ENCODE measurements at places on chromosomes 3 and 15.
A peak's percentile ranks its signal among the peaks of the same experiment; 100 is the strongest.

GRCh38 chr3:195059006-195059350 is 212.0 kb downstream of the XXYLT1 start:
- no peak for DNase-seq

GRCh38 chr3:4139462-4140140 is 163.6 kb upstream of the SETMAR start:
- DNase-seq = no peak

DNA sequence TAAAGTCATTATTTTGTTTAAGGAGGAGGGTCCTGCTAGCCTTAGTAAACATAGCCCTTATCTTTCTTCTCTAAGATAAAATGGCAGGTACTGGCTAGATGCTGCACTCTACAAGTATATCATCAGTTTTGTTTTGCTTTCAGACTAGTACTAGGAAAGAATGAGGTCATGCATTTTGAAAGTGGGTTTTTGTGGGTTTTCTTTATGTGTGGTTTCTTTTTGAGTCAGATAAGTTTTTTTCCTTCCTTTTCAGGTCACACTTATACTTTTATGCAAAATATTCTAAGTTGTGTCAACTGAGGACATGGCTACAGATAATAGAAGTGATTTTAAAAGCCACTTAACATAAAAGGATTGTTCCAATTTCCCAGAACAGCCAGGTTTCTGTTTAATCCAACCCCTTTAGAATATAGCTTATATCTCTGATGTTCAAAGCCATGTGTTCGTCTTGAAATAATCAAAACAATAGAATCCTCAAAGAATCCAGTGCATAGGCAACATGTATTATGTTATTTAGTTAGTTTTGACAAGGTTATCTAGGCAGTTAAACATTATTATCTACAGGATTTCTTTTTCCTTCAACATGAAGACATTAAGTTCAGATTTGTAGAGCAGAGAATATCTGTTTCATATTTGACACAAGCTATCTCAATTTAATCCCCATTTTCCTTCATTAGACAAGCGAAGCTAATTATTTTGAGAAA is 406.2 kb downstream of the RBMS3 start:
- no peak for DNase-seq

DNA sequence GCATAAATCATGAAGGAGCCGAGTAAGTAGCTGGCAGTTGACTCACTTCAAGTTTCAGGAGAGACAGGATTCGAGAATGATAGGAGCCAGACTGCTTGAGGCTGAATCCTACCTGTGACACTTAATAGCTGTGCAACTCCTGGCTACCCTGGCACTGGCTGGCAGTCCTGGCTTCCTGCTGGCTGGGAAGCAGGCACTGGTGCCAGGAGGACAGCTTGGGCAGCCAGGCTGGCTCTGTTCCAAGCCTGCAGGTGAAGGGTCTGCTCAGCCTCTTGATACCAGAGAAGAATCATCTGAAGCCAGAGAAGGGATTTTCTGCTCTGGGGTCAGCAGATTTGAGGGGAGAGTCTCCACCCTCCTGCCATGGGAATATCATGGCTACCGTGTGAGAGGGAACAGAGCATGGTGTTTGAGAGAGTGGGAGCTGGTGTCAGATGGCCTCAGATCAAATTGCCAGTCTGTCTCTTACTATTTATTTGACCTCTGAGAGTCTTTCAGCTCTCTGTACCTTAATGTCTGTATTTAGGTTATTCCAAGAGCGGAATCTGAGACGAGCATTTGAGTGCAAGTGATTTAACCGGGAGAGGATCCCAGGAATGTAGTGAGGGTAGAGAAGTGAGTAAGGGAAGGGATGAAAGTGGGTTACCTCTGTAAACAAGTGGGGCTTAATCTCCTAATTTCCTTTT is 4.4 kb upstream of the XIRP1 start:
- peak; percentile 53 for DNase-seq

GRCh38 chr3:43817825-43818224 is 127.1 kb downstream of the ABHD5 start:
- no peak for DNase-seq

- DNase-seq = no peak
Observed at GRCh38 chr3:195153653-195154052, 117.3 kb downstream of the XXYLT1 start.

GRCh38 chr3:171307046-171307585 is 153.1 kb downstream of the TNIK start:
- DNase-seq = no peak

GRCh38 chr15:64687172-64687571 is 88.2 kb downstream of the RBPMS2 start:
- DNase-seq = no peak

DNA sequence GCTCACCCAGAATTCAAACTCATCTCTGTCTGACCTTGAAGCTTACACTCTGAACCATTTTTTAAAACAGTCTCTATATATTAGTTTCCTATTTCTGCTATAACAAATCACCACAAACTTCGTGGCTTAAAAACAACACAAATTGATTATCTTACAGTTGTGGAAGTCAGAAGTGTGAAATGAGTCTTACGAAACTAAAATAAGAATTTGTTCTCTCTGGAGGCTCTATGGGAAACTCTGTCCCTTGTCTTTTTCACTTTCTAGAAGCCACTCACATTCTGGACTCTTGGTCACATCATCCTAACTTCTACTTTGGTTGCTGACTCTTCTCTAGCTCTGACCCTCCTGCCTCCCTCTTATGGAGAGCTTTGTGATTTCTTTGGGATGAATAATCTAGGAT is 429.3 kb upstream of the THBS1 start:
- no peak for DNase-seq

GRCh38 chr3:121817753-121818152 is 17.1 kb downstream of the IQCB1 start:
- no peak for DNase-seq

DNA sequence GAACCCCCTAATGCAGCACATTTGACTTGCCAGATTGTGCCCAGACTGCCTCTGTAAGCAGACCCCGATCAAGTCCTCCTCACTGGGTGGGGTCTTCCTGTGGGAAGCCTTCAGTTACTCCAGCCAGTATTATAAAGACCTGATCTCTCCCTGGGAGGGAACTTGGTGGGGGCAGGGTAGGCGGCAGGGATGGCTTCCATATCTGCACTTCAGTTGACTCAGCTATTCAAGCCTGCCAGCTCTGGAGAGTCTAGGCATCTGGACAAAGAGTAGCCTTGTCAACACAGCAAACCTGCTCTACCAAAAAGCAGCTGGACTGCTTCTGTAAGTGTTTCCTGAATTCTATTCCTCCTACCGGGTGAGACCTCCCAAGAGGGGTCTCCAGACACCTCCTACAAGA is 21.0 kb upstream of the SLC25A38 start:
- no peak for DNase-seq

DNA sequence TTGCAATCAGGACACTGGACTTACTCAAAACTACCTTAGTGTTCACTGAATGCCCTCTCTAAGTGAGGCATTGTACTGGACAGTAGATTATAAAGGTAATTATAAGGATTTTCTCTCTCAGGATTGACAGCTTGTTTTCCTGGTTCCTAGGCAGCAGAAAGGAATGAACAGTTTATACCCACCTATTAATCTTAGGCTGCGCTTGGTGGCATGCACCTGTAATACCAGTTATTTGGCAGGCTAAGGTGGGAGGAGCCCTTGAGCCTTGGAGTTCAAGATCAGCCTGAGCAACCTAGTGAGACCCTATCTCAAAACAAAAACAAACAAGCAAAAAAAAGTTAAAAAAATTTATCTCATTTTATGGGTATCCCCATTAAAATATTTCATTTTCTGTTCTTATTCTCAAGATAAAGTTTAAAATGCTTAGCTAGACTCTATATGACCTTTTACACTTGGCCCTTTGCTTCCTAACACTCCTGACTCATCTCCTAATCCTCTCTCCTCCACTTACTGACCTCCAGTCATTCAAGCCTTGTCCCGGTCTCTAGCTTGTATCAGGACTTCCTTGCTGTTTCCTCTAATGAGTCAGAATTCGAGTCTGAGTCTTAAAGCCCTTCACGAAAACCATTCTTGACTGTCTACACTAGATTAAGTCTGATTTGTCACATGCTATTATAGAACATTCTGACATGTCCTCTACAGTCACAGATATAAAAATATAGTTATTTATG is 348.6 kb downstream of the NLGN1 start:
- DNase-seq = no peak

DNA sequence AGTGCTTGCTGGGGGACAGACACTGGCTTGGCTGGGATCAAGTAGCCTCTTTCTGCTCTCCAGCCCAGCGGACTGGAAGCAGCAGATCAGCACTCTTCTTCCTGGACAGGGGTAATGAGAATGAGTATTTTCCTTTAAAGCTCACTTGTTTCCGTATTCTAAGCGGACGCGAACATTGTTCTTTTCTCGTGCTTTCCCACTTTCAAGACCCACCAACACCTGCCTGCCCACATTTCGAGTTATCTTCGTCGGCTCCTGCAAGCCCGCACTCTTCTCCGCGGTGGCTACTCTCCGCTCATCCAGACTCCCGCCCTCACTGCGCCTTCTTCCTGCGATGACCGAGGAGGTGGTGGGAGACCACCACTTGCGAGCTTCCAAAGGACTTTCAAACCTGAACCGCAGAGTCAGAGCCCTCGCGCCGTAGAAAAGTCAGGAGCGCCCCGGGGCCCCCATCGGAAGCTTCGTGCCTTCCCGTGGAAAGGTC is 1.6 kb upstream of the PPM1L start:
- peak; percentile 77 for DNase-seq

GRCh38 chr3:76694063-76694462 is 345.8 kb upstream of the ROBO2 start:
- peak; percentile 24 for DNase-seq

DNA sequence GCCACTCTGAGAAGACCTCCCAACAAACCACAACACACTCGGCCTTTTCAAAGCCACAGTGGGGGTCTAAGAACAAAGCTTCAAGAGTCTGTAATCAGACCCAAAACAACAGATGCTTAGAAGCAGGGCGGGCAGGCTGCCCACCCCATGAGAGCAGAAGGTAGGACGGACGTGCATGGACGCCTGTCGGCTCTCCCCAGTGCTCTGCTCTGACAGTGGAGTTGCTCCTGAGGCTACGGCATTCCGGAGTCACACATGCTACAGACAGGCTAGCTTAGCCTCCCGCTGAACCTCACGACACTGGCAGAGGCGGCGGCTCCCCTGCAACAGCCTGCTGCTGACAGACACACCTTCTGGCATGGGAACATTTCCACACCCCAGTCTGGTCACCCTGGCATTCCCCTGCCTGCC is 33.5 kb downstream of the SLCO2A1 start:
- DNase-seq = no peak

DNA sequence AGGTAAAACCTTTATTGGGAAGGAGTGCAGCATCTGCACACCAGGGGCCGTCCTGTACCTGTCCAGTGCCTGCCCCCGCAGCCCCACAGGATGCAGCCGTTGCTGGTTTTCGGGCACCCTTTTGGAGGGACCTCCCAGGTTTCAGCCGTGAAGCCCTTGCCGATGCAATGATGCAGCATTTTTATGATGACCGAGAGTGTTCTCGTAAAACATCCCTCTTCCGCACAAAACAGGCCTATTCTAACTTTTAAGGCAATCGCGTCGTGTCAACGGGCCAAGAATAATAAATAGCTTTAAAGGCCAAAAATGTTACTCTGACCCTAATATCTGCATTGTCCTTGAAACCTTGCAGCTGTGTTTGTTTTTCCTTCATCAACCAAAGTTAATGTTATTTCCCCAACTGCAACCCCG is 126.1 kb downstream of the LRRK1 start:
- peak; percentile 87 for DNase-seq

GRCh38 chr15:78194568-78194925 is 39.8 kb downstream of the ACSBG1 start:
- no peak for DNase-seq

- peak; percentile 35 for DNase-seq
Observed at GRCh38 chr3:154786724-154787123, 293.4 kb upstream of the MME start.

- no peak for DNase-seq
Observed at GRCh38 chr15:66894986-66895780, 170.2 kb upstream of the SMAD3 start.

DNA sequence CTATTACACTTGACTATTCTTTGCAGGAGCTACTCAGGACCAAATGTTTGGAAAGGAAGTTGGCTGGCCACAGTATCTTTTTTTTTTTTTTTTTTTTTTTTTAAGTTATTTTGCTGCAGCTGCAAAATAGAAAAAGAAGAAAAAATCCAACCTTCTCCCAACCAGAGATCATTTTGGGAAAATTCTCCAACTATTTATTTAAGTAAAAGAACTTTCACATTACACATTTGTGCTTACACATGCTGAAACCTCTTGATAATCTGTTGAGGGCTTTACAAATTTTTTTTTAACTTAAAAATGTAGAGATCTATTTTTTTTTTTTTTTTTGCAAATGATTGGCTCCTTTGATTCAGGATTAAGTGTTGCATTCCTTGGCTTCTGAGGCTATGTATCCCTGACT is 148.0 kb downstream of the POLR2M start:
- DNase-seq = no peak

DNA sequence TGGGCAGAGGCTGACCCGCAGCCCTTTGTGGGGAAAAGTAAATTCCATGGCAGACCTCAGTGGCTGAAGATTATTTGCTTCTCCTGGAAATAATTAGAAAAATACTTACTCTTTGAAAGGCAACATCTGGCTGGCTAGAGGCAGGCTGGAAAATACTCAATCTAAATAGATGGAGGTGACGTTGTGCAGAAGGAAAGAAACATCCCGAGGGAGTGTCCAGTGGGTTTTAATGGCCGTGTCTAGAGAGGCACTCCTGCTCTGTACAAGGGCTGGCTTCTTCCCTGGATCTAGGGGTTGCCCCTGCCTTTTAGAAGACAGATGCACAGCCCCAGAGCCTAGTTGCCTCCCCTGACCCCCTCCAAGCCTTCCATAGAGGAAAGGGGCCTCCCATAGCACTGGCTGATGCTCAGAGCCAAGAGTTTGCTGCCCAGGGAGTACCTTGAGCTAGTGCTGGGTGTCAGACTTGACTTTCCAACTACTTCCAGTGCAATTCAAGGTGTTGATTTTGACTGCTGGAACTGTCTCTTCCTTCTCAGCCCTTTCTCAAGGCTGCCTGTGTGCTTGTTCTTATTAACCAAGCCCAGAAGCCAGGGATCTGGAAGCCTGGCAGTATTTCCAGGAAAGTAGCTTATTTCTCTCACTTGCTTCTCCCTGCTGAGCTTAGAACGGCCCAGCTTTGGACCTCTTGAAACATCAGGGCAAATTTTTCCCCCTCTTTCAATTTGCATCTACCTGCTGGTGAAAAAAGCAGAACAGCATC is 27.4 kb downstream of the CGNL1 start:
- no peak for DNase-seq

DNA sequence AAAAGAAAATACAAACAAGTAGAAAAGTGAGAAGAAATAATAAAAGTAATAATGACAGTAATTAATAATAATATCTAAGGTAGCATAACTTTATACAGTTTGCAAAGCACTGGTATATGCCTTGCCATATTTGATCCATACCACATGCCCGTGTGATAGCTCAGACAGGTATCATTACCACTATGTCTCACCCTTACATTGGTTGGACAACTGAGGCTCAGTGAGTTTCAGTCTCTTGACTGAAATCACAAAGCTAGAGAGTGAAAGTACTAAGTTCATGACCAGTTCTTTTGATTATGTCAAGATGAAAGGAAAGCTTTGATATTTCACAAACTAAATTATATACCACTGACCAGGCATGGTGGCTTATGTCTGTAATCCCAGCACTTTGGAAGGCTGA is 408.9 kb downstream of the GAP43 start:
- no peak for DNase-seq
